ENCODE measurements at places on chromosomes 12 and 14.

DNA sequence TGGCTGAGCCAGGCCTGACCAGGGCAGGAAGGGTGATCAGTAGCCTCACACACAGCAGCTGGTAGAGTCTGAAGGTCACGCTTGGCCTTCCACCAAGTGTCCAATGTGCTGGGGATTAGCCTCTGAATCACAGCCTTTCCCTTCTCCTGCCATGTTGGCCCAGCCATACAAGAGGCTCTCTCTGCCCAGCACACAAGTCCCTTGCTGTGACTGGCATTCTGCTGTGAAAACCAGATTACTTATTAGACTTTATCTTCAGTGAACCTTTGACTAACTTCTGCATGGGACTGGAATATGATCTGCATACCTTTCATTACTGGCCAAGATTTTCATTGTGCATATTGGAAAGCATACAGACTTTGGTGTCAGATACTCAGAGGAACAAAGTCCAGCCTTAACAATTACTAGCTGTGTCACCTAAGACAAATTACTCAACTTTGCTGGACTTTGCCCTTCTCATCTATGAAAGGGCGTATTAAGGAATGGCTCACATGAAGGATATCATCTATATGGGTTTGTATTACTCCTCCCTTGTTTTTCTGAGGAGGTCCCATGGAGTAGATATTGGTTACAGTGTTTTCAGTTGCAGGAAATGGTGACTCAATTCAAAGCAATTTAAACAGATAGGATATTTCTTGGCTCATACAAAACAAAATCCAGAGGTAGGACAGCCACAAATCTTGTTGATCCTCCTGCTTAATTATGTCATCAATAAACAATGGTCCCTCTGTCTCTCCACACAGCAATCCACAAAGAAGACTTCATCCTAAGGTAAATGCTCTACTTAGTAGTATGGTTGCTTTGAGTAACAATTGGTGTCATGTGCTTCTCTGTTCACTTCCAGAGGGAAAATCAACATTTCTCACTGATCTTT is 99.6 kb downstream of the DYRK2 start:
- no peak for DNase-seq

DNA sequence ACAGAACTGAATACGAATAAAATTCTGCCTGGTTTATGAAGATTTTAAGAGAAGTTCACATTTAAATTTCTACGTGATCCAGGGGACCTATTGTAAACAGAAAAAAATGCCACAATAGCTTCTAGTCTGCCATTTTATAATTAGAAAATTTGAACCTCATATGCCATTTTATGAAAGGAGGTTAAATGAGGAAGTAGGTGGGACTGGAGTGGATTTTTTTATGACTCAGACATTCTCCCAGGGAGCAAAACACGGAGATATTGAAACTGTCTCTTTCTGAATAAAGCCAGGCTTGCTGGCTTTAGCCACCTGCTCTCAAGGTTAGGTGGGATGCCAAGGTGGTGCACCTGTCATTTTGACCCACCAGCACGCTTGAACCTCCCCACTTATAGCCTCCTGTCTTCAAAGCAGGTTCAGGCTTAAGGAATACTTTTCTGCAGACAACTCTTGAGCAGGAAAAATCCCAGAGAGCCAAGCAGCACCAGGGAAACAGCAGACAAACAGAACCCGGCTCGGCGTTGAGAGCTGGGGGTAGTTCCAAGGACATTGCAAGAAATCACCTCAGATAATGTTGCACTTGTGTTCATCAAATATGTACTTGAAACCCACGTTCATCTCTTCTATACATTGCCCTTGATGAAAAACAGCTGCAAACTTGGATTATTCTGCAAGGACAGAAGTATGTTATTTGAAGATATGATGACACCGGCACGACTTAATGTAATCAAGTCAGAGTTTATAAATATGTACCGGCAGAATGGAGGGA is 203.7 kb downstream of the PPM1H start:
- no peak for DNase-seq

DNA sequence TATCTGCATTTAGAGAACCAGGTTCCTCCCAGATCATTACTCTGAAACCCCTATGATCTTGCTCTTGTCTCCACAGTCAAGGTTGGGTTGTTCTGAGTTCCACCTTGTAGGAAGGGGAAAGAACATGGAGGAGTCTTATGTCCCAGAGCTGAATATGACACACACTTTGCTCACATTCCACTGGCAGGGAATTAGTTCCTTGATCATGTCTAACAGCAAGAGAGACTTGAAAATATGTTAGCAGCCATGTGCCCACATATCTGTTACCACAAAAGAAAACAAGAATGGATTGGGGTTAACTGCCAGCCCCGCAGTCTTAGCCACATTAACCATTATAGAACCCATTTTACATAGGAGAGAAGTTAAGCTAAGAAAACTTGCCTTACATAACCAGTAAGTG is 71.1 kb upstream of the MDM1 start:
- no peak for DNase-seq

DNA sequence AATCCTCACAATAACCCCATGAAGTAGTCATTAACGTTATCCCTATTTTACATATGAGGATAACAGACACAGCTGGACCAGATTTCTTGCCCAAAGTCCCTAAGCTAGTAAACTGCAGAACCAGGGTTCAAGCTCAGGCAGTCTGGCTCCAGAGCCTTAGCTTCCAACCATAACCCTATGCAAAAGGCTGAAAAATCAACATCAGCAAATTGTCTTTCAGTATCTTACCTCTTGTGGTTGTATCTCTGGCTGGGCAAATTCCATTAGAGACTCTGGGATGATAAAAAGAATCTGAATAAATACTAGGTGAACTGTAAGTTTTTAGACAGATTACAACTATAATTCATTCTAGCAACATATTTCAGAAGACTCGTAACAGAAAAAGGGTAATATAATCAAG is 24.7 kb downstream of the CAPRIN2 start:
- DNase-seq = no peak

DNA sequence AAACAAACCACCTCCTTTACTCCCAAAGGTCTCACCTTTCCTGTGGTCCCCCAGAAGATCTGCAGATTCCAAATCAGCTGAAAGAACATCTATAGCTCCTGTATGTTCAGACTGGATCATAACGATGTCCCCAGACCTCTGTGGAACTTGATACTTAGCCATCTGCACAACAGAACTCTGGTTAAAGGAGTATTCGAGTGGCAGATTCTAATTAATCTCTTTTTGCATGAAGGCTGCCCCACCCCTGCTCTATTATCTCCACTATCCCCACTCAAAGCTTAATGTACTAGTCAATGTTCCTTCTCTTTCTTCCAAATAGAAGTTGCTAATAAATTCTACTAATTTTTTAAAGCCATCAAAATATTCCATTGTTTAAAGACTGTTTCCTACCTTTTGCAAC is 22.8 kb downstream of the GSTZ1 start:
- no peak for DNase-seq

- DNase-seq = no peak
Observed at GRCh38 chr12:53205747-53206419, 1.2 kb downstream of the ITGB7 start.

DNA sequence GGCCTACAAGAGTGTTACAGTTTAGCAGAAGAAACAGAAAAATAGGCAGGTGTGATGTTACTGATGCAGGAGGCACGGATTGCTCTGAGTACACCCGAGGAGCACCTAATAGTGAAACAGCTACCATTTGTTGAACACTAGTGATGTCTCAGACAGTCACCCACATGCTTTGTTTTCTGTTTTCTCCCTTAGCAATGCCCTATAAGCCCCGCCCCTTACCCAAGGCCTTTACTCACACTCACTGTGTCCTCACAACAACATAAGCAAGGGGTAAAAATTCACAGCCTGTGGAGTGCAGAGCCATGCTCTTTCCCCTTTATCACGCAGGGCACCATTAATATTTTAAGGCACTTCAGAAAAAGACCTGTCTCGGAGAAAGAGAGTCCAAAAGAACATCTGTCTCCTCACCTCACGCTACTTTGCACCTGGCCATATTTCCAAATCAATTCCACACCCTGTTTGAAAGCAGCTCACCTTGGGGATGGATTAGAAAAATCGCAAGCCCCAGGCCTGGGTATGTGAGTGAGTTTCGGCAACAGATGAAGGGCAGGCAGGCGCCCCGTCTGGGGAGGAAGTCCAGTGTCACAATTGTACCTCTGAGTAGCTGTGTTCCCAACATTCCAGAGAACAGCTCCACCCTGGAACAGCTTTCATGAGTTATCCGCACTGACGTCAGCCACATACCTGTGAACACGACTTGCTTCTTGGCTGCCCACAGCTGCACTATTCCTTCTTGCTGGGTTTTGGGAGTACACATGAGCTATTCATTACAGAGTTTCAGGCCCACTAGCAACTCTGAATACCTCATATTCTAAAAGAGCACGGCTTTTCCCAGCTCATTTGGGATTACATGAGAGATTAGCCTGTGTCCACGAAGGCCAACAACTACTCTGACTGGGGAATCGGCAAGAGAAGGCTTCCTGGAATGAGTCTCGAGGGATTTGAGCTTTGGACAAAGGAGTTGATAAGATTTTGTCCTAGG is 26.0 kb downstream of the MAPK1IP1L start:
- DNase-seq = peak; percentile 44

DNA sequence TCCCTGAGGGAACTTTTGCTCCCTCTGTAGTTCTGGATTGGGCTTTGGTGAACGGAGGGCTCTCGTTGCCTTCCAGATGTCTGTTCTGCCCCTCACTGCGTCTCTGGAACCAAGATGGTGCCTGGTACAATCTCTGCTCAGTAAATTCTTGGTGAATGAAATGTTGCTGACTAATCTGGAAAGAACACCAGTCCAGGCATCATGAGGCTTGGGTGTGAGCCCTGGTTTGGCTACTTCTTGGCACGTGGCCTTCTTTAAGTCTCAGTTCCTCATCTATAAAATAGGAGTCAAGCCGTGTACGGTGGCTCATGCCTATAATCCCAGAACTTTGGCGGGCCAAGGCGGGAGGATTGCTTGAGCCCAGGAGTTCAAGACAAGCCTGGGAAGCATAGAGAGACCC is 4.3 kb downstream of the HHIPL1 start:
- DNase-seq = no peak

GRCh38 chr12:110134691-110135411 is 10.7 kb downstream of the IFT81 start:
- DNase-seq = peak; percentile 26

GRCh38 chr12:3820122-3820521 is 53.1 kb downstream of the PARP11 start:
- DNase-seq = no peak

DNA sequence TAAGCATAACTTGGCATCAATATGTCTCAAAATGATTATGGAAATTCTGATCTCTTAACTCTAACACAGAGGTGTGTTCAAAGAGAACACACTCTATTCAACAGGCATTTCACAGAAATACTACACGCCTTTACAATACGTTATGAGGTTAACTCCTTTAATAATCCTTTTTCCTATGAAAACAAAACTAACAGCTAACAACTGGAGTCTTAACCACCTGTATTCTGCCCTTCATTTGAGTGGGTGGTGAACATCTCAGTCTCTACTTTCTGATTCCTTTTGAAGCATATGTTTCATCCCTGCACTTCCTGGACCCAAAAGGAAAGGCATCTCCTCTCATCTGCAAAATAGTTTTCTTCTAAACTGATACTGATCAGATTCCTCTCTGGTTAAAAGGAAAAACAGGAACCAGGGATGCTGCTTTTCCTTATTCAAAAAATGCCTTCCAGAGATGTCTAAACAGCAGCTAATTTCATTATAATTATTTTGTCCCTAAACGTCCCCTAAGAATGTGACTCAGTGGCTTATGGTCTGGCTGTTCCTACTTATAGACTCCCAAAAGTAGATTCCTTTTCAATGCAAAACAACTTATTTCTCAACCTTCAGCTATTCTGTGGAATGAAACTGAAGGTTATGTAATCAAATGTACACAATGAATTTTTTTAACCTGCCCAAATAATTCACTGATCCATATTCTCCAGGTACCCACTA is 24.1 kb downstream of the ITPR2 start:
- no peak for DNase-seq

GRCh38 chr12:64218597-64218996 is 3.5 kb downstream of the KICS2 start:
- no peak for DNase-seq

- DNase-seq = peak; percentile 90
Observed at GRCh38 chr12:88241862-88242570, 99.9 kb downstream of the TMTC3 start.

DNA sequence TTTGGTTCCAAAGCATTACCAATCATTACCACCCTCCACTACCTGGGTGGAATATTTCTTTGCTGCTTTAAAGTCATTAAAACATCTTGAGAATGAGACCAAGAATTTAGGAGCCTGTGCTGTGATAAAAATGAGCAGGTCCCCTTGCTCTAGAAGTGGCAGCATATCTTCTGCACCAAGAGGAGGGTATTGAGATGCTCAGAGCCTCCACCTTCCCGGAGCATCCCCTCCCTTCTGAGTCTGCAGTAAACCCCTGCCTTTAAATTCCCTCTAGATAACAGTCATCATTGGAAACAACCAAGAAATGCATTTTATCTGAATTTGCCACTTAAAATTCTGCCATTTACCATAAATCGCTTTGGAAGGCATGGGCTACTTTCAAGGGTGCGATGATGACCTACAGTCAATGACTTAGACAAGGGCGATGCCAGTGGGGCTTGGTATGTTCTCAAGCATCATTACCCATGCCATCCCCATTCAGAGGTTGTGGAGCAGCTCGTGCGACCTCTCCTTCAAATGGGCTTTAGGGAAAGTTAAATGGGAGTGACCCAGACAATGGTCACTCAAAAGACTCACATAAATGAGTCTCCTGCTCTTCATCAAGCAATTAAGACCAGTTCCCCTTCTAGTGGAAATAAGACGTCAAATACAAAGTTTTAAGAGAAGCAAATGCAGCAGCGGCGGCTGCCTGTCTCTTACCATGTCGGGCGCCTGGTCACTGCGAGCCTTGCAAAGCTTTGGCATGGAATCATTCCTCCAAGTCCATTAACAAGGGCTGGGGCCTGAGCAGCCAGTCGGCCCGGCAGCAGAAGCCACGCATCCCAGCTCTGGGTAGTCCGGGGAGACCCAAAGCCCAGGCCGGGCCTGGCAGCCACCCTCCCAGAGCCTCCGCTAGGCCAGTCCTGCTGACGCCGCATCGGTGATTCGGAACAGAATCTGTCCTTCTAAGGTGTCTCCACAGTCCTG is 334.5 kb downstream of the TMEM121 start:
- DNase-seq = no peak

GRCh38 chr12:130559806-130560205 is 156.3 kb downstream of the RIMBP2 start:
- no peak for DNase-seq

DNA sequence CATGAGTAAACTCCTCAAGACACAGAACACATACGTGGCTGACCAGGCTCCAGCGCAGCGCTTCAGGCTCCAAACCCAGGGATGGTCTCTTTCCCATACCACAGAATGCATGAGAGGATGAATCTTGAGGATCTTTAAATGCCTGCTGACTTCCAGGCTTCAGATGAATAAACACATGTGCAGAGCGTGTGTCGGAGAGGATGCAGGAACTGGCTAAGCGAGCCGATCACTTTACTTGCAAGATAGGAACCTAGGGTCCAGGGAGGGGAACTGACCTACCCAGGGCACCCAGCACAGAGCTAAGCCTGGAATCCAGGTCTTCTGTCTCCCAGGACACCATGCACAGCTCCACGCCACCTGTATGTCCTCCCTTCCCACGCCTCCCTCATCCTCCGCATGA is 209.8 kb downstream of the BCL11B start:
- DNase-seq = no peak

- no peak for DNase-seq
Observed at GRCh38 chr12:78189656-78190055, 359.0 kb downstream of the NAV3 start.

GRCh38 chr12:44875417-44875953 is 630 bp downstream of the NELL2 start:
- DNase-seq = no peak
